Lower leg skin (tissue), 4 donors: ENCODE measurements at places on chromosomes 13 and 19.

DNA sequence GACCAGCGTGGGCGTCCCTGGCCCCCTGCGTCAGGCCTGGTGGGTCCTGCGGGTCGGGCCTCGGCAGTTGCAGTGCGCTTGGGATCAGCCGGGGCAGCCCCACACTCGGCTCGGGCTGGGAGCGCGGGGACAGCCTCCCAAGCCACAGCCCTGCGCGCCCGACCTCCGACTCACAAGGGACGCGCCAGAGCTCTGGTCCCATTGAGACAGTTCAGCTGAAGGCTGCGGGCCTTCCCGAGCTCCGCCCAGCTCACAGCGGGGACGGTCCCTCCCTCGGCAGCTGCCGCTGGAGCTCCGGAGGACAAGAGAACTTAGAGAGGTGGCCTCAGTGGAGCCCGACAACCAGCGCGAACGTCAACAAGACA lies 45.7 kb upstream of the ZNF730 start:
- no peak for DNase-seq

DNA sequence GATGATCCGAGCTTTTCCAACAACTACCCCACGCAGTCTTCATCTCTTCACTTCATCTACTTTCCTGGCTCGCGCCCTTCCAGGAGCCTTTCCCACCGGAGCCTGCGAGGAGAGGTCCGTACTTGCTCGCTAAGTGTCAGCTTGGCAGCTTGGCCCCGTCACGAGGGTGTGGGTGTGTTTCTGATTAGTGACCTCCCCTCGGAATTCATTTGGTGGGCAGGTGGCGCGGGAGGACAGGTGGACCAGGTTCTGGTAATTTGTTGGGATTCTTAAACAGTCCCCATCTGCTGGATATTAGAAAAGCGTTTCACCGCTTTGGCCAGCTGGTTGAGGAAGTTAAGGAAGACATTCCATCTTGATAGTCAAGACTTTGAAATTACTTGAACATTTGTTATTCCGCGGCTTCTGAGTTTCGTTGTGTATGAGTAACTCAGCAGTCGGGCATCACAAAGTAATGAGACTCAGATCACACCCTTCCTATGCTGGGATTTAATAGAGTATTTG lies 515 bp downstream of the UFM1 start:
- DNase-seq, result peak; percentile 59

- no peak for DNase-seq
Observed at GRCh38 chr13:29582171-29582570, 13.3 kb downstream of the SLC7A1 start.

DNA sequence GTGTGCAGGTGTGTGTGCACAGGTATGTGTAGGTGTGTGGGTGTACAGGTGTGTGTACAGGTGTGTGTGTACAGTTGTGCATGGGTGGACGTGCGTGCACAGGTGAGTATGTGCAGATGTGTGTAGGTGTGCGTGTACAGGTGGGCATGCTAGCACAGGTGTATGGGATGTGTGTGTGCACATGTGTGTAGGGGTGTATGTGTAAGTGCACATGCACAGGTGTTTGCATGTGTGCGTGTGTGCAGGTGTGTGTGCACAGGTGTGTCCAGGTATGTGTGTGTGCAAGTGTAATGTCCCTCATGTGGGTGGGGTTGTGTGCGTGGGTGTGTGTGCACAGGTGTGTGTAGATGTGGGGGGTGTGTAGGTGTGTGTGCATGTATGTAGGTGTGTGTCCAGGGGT lies 27.5 kb upstream of the TFDP1 start:
- peak; percentile 36 for DNase-seq

DNA sequence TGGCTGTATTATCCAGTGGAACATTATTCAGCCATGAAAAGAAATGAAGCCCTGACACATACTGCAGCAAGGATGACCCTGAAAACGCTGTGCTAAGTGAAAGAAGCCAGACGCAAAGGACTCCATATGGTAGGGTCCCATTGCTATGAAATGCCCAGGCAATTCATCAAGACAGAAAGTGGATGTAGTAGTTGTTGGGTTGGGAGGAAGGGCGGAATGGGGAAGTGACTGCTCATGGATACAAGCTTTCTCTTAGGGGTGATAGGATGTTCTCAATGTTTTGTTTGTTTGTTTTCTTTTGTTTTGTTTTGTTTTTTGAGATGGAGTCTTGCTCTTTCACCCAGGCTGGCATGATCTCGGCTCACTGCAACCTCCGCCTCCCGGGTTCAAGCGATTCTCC lies 11.1 kb upstream of the CEACAM16 start:
- DNase-seq, result no peak

- DNase-seq, result no peak
Observed at GRCh38 chr19:737591-738093, 13.3 kb upstream of the MISP start.

GRCh38 chr13:107117327-107118012 lies 549.5 kb upstream of the ARGLU1 start:
- no peak for DNase-seq

DNA sequence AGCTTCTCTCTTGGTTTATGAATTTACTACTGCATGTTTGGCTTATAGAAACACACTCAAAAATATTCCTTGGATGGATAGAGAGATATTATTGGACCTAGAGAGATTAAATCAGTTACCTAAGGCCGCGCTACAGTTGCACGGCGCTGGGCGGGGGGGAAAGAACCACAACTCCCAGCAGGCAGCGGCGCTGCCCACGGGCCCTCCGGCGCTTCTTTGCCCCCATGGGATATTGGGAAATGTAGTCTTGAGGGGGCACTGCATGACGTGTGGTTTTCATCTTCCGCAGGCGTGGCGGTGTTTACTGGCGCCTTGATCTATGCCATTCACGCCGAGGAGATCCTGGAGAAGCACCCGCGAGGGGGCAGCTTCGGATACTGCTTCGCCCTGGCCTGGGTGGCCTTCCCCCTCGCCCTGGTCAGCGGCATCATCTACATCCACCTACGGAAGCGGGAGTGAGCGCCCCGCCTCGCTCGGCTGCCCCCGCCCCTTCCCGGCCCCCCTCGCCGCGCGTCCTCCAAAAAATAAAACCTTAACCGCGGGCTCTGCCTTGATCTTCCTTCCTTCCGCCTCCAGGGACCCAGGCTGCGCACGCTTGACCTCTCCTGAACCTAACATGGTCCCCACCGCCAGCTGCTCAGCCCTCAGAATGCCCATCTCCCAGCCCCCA lies 4.8 kb downstream of the EMP3 start:
- peak; percentile 79 for DNase-seq

DNA sequence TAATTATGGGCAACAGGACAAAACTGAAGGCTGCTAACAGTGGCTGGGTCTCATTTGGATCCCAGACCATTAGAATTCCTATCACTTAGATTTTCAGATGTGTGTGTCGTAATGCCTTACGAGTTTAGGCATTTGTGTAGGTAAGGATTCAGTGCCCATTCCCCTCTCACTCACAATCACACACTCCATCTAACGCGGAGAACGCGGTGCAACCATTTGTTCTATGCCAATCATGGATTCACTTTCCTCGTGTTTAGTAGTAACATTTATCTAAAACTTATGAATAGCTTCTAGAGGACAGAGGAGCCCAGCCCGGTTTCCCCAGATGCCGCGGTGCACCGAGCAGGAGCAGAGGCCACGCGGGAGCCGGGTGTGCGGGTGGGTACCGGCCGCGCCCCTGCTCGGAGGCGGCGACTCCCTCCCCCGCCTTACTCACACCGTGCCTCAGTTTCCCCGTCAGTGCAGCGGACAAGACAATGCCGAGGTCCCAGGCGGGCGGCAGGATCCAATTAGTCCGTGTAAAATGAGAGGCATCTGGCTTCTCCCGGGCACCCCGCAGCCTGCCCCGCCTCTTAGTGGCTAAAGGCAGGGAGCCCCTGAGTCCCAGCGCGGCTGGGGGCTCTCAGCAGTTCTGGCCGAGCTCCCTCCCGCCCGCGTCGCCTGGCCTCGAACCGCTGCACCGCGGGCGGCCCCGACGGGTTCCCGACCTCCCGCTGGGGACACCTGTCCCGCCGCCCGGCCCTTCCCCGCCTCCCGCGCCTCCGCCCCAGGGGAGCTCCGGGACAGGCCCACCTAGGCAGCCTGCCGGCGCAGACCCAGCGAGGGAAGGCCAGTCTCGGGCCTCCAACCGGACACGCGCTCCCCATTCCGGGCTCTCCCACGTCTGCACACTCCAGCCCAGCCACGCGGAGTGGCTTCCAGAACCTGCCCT lies 5.9 kb upstream of the C1QTNF9B start:
- DNase-seq, result no peak

DNA sequence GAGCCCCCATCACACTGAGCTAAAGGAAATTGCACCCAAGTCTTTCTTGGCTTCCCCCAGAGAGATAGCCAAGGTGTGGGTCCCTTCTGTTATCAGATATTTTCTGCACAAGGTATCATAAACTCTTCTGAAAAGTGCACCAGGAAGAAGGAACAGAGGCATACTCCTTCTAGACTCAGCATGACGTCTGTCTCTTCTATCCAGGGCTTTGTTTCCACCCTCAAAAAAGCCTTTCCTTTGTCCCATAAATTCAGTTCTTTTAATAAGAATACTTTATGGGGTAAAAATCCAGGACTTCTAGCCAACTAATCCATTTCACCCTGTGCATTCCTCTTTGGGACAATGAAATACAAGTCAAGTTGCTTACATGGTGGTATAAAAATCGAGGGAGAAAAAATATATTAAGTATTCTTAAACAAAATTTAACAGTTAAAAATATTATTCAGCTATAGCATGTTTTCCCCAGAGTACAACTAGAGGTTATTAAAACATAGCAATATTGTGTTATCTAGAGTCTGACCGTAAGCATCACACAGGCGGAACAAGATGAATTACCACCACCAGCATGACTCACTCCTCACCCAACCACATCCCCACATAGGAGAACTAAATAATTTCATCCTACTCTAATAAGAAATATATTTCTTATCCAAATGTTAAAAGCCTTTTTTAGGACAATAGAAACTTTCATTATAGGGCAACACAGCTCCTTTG lies 79.9 kb upstream of the GPC6 start:
- no peak for DNase-seq

GRCh38 chr19:17289489-17289888 lies 7.8 kb downstream of the ANKLE1 start:
- no peak for DNase-seq

- no peak for DNase-seq
Observed at GRCh38 chr13:35909837-35910540, 221.2 kb downstream of the DCLK1 start.

DNA sequence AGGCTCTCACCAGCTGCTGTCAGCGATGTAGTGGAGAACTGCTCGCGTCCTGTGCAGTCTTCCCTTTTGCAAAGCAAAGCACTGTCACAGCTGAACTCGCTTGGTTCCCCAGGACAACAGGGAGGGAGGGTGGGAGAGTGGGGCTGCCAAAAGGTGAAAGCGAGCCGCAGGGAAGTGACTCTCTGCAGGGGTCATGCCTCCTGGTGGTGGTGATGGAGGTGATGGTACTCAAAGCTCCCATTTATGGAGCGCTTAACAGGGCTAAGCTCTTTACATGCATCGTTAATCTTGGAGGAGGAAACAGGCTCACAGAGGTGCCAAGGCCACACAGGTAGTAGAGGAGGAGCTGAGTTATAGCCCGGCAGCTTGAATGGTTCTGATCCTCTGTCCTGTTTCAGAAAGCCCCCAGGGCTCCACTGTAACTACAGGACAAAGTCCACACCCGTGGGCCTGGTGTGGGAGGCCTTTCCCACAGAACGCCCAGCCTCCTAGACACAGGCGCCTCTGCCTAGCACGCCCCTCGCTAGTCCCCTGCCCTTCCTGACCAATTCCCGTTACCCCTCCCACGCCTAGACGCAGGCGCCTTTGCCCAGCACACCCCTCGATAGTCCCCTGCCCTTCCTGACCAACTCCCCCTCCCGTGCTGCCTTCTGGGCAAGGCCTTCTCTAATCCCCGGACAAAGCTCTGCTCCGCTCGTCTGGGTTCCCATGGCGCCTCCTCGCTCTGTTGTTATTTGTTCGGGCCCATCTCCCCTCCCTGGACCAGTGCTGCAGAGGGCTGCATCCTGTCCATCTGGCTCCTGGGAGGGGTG lies 10.7 kb downstream of the PPP1R37 start:
- no peak for DNase-seq

DNA sequence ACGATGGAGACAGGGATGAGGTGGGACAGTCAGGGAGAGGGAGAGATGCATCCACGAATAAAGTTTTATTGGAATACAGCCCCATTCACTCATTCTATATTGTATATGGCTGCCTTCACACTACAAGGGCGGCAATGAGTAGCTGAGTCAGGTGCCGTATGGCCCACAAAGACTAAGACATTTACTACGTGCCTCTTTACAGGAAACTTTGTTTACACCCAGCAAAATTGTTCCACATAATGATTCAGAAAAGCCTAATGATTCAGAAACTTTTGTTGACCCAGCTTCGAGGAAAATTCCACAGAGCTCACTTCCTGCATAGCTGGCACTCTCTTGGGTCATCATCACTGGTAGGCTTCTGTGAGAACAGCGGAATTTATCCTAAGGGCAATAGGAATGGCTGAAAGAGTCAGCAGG lies 87.3 kb upstream of the PEG3 start:
- no peak for DNase-seq

DNA sequence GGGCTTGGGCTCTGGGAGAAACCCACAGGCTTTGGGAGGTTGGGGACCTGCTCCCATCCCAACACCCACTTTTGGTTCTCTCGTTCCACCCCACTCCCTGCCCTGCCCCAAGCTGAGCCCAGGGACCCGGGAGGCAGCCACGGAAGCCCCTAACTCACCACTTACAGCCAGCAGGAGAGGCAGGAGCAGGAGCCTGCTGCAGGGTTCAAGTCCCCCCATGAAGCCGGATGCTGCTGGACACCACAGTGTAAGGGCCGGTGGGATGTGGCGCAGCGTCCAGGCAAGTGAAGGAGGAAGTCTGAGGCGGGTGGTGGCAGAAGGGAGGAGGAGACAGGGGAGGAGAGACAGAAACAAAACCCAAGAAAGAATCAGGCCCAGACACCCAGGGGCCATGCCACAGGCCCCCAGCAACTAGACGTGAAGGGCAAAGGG lies at the start of gene TYROBP:
Gene TYROBP (minus strand): TSS at position 286 of the 432 bp plus-strand sequence. CDS start 67 bp downstream, at position 219.
- no peak for DNase-seq
